ENCODE measurements at places on chromosomes 2 and 18. TPM values are rescaled to one million over a fixed set of nuclear protein-coding genes. Genes with fewer than 3 reads are reported as not detected.

Gene METAP1D
- total RNA-seq = 6.5 TPM

Gene CPLX4
- total RNA-seq = not detected

Gene NYAP2
- total RNA-seq = 0.19 TPM

Gene UGT1A7
- total RNA-seq = not detected

Gene ANKRD30BL
- not detected for total RNA-seq

Gene EML4
- total RNA-seq = 71.9 TPM

Gene CTAGE1
- 0.12 TPM for total RNA-seq

Gene CHN1
- total RNA-seq = 23.9 TPM

Measured in astrocyte (in vitro differentiated cells and primary cell).